ENCODE measurements at places on chromosomes 12 and 14.

- DNase-seq = no peak
These were observed 15.4 kb upstream of the HIGD1C start for GRCh38 chr12:50936821-50937530.

- DNase-seq = no peak
These were observed 2.6 kb downstream of the DCAF4 start for GRCh38 chr14:72928872-72929271.

DNA sequence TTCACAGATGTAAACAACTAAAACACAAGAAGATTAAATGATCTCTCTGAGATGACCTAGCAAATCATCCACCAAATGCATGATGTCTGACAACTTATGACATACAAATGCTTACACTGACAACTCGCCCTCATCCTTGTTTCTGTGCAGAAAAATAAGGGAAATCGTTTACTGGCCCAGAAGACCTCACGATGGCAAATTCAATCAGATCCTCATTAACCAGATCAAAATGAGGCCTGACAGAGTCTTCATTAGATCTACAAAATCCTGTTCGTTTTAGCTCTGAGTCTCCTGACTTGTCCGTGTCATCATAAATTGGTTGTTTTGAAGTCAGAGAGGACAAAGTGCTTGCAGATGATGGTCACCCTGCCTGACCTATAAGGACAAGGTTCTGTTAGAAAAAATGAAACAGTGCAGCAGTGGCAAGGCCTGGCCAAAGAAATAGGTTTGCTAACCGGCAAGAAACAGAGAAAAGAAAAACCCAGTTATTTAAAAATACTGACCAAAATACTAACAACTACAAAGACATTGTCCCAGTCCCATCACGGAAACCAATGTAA is 109.5 kb downstream of the BTG1 start:
- DNase-seq = no peak

- DNase-seq = no peak
These were observed 5.2 kb downstream of the SMARCD1 start for GRCh38 chr12:50090391-50090790.

GRCh38 chr12:132834181-132834711 is 5.6 kb upstream of the GOLGA3 start:
- DNase-seq = no peak

- DNase-seq = no peak
These were observed 434.3 kb upstream of the TBX3 start for GRCh38 chr12:115118177-115118724.

DNA sequence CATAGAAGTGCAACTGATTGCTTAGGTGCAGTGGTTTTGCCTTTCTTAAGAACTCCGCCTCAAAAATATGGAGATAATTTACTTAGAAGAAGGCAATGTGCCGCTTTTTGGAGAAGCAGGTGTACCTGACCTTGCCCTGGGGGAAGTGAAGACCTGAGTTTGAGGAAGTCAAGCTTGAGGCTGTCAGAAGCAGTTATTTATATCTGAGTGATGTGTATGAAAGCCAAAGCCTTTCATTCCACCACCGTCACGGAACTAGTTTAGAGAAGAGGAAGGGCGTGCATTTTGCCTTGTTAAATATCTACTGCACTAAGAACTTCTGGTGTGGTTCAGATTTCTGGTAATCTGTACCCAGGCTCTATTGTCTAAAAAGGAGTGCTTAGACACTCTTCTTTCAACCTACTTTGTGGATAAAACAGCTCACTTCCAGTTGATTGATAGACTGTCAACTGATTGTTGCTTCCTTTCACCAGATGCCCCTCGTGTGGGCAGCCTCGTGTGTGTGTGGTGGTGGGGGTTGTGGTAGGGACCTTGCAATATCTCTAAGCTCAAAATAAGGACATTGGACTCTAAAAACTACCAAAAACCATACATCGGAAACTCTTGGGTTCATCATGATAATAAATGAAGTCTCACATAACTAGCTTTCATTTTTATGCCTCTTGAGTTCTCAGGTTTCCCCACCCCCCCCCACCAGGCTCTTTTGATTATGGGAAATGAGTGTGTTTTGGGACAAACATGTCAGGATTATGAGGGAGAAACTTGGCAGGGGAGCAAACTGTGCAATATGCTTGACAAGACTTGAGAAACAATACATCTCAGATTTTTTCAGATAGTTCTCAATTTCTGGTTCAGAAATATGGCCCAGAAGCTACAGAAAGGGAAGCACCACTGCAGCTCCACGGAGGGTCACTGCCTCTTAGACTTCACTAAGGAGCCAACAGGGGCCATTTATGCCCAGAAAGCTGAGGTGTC is 78.6 kb downstream of the ARF6 start:
- DNase-seq = no peak

DNA sequence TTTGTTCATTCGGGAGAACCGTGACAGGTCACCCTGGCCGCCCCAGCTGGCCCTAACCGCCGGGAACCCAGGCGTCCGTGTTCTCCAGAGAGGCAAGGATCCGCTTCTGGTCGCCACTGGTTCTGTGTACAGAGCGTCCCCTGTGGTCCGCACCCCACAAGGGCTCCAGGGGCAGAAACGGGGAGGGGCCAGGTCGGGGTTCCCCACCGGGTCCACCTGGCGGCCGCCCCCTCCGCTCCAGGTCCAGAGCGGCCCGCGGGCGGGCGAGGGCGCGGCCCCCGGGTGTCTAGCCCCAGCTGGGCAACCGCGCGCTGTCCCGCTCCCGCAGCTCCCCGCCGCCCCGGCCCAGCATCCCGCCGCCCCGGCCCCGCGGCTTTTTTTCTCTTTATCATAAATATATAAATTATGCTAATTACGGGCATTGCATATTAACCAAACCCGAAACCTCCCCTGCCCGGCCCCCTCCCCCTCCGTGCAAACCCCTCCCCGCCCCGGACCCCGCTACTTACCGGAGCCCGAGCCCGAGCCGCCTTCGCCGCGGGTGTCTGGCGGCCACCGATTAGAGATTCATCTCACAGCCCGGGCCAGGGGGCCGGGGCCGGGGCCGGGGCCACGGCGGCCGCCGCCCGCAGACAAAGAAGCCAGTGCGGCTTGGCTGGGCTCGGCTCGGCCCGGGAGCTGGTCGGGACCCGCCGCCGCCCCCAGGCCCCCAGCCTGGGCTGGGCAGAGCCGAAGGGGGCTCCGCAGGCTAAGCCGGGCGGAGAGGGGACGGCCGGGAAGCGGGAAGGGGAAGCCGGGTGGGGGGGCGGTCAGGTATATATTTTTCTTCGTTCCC is 512 bp downstream of the POU6F1 start:
- no peak for DNase-seq

Data from GM04504 (cell line).